ENCODE measurements at places on chromosomes 7 and 10.

- DNase-seq = no peak
Measured at GRCh38 chr10:73032536-73032935, 64.1 kb downstream of the P4HA1 start.

DNA sequence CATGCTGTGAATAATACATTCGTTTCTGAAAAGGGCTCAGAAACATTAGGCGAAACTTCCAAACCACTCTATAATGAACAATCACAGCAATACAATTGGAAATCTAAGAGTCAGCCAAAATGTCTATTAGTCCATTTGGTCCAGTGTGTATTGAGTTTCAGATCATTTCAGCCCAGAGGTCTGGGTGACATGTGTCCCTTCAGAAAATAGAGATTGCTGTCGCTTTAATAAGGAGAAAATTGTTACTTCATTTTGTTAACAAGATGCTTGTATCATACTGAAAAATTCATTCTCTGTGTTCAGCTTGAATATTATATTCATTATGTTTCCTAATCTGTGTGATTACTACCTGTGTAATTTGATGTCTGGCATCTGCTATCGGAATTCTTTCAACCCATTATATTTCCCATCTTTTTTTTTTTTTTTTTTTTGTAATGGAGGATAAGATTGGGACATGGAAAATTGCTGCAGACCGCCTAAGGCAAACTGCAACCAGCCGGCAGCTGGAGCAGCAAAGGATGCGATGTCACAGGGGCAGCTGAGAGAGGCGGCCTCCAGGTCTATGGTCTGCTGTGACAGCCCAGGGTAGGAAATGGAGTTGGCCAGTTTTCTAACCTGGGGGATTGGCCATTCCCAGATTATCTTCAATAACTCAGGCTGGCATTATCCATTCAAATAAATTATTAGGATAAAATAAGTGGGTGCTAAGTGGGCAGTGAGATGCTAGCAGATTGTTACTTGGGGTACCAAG is 170.9 kb upstream of the NPVF start:
- no peak for DNase-seq

GRCh38 chr10:101107771-101108170 is 23.3 kb upstream of the TLX1 start:
- no peak for DNase-seq

- DNase-seq = no peak
Measured at GRCh38 chr10:11017570-11018431, at the start of gene CELF2. CELF2 (plus strand) TSS chr10:11017872; CDS start chr10:11018090, 218 bp downstream.

GRCh38 chr7:1403638-1404459 is 55.4 kb downstream of the MICALL2 start:
- no peak for DNase-seq

DNA sequence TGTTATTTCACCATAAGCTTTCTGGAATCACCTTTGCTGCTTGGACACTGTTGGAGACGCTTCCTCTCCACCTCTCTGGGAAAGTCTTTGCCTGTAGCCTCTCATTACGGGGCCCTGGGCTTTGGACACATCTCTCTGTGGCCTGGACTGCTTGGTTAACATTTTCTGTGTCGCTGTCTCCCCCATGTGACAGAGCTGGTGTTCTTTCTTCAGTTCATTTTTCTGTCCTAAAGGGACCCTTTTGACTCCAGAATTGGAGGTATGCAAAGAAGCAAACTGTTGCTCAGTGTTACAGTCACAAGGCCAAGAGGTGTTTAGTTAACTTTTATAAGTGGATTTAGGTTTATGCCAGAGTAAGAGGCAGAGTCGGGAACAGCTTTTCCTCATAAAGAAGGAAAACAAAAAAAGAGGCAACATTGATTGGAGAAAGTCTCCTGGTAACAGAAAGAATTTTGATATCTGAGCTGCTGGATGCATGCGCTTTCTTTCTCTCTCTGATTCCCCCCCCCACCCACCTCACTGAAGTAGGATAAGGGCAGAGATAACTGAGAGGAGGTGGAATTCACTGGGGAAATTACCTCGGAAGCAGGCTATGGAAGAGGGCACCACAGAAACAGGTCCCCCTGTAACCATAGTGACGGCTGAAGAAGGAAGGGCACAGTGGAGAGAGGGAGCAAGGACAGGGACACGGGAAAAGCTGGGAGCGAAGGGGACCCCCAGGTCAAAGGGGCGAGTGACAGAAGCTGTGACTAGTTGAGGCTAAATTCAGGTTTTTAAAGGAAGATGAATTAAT is 57.8 kb downstream of the LGI1 start:
- no peak for DNase-seq

GRCh38 chr7:121330053-121330833 is 1.4 kb downstream of the WNT16 start:
- DNase-seq = no peak

DNA sequence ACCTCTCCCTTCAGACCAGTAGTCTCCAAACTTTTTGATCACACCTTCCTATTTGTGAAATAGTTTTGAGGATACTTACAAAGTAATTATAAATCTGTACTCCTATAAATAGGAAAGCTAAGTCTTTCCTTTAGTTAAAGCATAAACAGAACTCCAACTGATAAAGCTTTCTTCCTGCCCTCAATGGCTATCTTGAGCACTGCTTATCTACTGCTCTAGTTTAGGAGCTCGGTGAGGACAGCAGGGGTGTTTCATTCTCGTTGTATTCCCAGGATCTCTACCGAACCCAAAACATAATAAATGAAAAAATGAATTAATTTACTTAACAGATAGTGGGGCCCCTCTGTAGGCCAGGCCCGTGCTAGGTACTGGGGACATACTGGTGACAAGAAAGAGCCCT is 17.7 kb downstream of the SORBS1 start:
- DNase-seq = no peak

- DNase-seq = no peak
Measured at GRCh38 chr10:96833220-96834001, 1.3 kb downstream of the LCOR start.

DNA sequence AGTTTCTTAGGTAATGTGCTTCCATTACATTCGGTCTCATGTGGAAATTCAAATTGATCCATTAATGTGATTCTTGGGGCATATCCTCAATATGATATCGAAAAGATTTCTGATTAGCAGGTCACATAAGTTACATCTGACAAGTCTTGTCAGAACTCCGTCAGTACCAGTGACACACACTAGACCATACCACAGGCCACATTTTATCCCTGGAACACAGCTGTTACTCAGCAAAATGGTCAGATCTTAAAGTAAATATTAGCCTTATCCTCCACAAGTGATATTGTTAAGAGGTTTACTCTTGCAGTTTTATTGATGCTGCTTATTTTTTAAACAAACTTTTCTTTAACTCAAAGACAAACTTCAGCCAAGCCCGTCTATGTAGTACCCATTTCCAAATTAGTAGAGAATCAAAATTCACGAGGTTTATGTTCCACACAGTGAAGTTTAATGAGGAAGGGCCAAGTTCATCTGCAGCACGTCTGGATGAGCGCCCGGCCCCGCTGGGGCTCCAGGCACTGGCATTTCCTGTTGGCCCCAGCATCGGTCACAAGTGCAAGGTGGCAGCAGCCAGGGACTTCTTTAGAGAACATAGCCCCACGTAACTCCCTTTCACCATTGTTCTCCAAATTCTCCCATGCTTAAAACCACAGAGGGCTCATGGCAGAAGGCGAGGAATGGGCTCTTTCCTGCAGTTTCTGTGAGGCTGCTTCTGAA is 132.2 kb downstream of the VIPR2 start:
- no peak for DNase-seq

DNA sequence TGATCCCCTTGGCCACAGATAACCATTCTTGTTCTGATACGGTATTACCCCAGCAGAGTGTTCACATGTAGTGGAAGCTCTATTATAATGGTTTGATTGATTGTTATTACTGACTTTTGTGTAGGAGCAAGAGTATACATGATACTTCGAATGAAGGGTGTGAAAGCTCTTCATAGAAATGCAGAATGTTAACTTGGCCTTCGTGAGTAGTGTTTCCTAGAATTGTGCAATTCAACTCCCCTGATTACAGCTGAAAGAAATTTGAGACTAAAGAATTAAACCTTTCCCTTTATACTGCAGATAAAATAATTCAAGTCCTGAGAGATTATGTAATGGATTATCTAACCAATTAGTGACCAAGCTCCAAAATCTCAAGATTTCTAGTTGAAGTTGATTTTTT is 38.2 kb downstream of the MKLN1 start:
- no peak for DNase-seq

DNA sequence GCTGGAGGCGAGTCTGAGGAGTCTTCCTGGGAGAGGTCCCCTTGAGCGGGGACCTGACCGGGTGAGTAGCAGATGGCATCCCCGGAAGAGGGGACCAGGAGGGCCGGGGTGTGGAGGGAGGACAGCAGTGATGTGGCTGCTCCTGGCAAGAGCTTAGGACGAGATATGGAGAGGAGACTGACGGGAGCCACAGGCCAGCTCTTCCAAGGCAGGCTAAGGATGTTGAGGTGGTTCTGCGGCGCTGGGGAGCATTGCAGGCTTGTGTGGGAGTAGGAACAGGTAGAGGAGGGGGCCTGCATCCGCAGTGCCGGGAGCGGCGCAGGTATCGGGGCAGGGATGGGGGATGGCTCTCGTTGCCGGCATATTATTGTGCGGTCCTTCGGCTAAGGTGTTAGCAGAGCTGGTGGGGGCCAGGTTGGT is 76.7 kb upstream of the ANLN start:
- no peak for DNase-seq

DNA sequence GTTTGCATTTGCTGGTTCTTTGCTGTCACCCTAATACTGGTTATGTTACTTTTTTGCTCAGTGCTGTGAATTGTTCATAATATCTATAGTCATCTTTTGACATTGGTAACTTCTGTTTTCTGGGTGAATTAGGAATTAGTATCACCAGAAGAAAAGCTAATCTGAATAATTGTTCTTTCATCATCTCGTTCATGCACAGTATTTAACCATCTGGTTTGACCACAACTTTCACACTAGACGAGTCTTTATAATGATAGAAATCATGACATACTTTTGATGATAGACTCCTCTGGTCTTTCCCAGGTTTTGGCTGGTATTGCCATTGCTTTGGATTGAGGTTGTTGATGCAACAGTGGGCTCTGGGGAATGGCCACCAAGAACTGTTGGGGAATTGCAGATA is 25.1 kb downstream of the SGPL1 start:
- no peak for DNase-seq

DNA sequence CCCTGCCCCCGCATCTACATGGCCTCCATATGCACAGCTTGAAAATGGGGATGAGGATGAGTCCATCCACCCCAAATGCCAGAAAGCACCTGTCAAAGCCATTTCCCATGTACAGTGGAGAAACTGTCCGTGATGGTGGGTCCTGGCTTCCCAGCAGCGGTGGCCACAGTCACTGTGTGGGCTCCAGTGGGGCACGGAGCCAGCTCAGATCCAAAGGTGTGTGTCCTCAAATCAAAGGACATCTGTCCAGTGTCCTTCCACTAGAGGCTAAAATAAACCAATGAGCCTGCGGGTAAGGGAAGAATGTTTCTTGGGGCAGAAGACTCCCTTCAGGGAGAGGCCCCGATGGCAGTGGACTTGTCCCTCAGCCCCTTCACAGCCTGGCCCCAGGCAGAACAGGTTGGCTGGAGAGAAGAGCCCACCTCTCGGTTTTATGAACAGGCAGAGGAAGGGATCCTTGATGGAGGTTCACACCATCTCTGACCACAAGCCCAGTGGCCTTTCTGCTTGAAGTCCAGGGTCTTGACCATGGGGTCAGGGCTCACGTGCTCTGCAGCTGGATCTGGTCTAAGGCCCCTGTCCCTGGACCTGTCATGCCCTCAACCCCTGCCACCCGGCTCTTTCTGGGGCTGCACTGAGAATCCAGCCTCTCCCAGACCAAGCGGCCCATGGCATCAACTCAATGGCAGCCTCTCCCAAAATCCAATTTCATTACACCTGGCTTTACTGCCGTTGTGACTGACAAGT is 106.9 kb downstream of the TCERG1L start:
- DNase-seq = no peak

GRCh38 chr7:133682364-133683181 is 429.7 kb downstream of the EXOC4 start:
- no peak for DNase-seq

GRCh38 chr7:71251706-71252105 is 119.8 kb downstream of the GALNT17 start:
- no peak for DNase-seq

DNA sequence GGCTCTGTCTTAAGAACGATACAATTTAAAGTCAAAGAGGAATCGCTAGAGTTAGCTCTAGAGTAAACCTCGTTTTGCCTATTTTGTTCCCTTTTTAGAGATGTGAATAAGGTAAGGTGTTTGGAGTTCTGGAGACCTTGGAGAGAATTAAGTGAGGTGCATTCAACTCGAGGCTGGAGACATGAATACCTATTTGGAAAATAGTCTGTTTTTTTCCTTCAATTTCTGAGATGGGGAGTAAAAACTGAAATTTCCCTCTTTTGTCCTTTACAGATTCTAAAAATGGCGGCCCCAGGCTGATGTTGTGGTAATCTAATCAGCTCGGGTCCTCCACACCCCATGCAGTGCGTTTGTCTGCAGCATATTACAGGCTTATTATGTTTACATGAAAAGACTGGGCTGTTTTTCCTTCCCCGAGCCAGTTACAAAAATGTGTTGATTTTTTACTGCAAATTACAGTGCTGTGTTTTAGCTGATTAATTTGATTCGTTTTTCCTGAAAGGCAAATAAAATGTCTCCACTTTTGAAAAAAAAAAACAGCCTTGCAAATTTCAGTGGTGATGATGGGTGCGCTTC is 1.5 kb downstream of the KMT2E start:
- DNase-seq = no peak

DNA sequence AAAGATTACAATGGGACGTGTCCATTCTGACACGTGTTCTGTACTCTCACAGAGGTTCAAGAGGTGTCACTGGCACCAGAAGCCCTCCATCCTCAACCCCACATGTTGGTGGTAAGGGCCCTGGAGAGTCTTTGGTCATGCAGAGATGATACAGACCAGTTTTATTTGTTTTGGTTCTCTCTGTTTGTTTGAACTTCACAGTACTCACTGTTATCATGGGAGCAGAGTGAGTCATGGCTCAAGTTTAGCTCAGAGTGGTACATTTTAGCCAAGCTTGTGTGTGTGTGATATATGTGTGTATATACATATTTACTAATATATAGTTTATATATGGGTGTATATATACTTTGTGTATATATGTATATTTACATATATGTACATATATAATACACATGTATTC is 935.6 kb downstream of the GRID1 start:
- DNase-seq = no peak

GRCh38 chr7:96212474-96212873 is 109.4 kb downstream of the SLC25A13 start:
- DNase-seq = no peak

- DNase-seq = no peak
Measured at GRCh38 chr7:129450295-129450694, 16.1 kb downstream of the STRIP2 start.

DNA sequence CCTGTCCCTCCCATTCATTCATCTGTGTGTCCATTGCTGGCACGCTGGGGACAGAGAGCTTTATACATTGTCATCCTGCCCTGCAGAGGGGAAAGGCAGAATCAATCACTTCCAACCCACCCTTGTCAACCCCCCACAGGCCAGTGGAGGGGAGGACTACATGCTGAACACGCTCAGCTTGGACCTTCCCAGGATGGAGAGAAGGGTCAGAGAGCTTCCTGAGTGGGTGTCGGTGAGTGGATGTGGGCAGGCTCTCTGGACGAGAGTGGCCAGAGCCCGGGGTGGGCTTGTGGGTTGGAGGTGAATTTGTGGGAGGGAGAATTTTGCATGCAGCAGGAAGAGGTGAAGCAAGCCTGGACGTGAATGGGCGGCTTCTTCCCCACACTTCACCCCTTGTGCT is 93.9 kb downstream of the DNAJB6 start:
- DNase-seq = no peak
